ENCODE measurements at places on chromosomes 7 and 10.
A peak's percentile ranks its signal among the peaks of the same experiment; 100 is the strongest.

DNA sequence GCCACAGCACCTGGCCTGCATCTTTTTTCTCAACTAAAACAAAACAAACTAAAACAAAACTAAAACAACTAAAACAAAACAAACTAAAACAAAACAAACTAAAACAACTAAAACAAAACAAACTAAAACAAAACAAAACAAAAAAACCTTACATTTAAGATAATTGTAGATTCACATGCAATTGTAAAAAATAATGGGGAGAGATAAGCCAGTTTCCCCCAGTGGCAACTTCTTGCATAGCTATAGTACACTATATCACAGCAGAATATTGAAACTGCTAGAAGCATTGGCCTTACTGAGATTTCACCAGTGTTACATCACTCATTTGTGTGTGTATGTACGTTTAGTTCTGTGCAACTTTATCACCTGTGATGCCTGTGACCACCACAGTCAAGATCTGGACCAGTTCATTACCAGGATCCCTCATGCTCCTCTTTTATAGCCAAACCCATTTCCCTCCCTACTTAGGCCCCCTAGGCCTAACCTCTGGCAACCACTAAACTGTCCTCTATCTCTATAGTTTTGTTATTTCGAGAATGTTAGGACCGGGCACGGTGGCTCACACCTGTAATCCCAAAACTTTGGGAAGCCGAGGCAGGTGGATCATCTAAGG, 9.3 kb downstream of the FXYD4 start:
- peak; percentile 60 for DNase-seq

- DNase-seq = no peak
These were observed 81.4 kb downstream of the VIPR2 start for GRCh38 chr7:159063046-159063840.

GRCh38 chr7:24933298-24933697, 46.7 kb downstream of the OSBPL3 start:
- DNase-seq = no peak

- no peak for DNase-seq
These were observed 73.0 kb downstream of the MICU1 start for GRCh38 chr10:72552857-72553256.

DNA sequence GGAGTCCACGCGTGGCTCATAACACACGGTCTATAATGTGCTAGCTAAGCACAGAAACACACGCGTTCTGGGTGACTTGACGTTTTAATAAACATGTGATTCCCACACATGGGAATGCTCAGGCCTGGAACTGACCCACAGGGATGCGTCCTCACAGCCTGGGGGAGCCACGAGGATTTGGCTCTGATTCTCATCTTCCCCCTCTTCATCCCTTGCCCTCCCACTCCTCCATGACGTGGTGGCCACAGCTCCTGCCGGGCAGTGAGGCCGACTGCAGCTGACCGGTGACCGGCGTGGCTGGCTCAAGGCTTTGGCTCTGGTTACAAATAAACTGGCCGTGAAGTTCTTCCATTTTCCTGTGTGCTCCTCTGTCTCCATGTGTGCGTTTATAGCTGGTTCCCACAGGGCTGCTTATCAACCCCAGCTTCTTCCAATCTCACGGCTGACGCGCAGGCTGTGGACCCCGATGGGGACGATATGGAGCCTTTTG, 40.9 kb upstream of the KLF6 start:
- DNase-seq = no peak

Data from A549 (cell line).